Smooth muscle cell of trachea (primary cell): ENCODE measurements at places on chromosomes 2 and 18. TPM values are rescaled to one million over a fixed set of nuclear protein-coding genes. Genes with fewer than 3 reads are reported as not detected.

The GULP1 gene
- 56.6 and 66.8 TPM in 2 replicates for total RNA-seq

The TTL gene
- 35.1 and 37.7 TPM in 2 replicates for total RNA-seq

The CHRND gene
- not detected in 2 replicates for total RNA-seq

The CCDC68 gene
- total RNA-seq: 2.6 and 4.6 TPM in 2 replicates

The TRIM43 gene
- total RNA-seq: not detected in 2 replicates

The GCG gene
- not detected in 2 replicates for total RNA-seq

The IL1F10 gene
- total RNA-seq: not detected in 2 replicates

The USP14 gene
- 17.5 and 56.1 TPM in 2 replicates for total RNA-seq

The B3GNT7 gene
- total RNA-seq: 0.33 TPM in 1 of 2 replicates, not detected in the other

The ELOA2 gene
- total RNA-seq: not detected in 2 replicates

The C2orf66 gene
- total RNA-seq: 0.17 and 0.29 TPM in 2 replicates

The SH3BP4 gene
- total RNA-seq: 35.3 and 67.5 TPM in 2 replicates

The PARD6G gene
- 0.73 and 5.8 TPM in 2 replicates for total RNA-seq

The IL36G gene
- total RNA-seq: not detected in 2 replicates

The INHBB gene
- not detected in 2 replicates for total RNA-seq

The KCNJ13 gene
- total RNA-seq: not detected in 2 replicates

The ABCB6 gene
- total RNA-seq: 35.3 and 57.1 TPM in 2 replicates

The CCDC150 gene
- 3.6 and 11.3 TPM in 2 replicates for total RNA-seq

The TUBA3E gene
- not detected in 2 replicates for total RNA-seq

The RHBDD1 gene
- total RNA-seq: 23.9 and 34.7 TPM in 2 replicates

The EGR4 gene
- 0.83 TPM in 1 of 2 replicates, not detected in the other for total RNA-seq

The CNGA3 gene
- under 0.01 and 0.17 TPM in 2 replicates for total RNA-seq
